ENCODE measurements at places on chromosomes 1 and 21.

DNA sequence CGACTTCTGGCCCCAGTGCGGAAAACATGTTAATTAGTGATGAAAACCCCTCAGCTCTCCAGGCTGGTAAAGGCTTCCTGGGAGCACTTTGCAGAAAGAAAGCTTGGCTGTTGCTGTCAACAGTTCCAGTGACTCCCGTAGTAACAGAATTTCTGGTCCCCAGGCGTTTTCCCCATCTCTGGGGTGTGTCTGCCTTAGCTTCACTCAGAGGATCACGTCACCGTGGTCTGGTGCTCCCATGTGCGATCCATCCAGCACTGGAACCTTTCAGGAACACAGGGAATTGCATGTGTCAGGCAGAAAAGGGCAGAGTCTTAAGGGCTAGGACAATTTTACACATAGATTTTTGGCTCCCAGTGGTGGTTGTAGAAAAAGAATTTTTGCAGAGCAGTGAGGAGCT lies 470.4 kb upstream of the USP24 start:
- no peak for DNase-seq

GRCh38 chr1:21704145-21704544 lies 35.0 kb upstream of the RAP1GAP start:
- no peak for DNase-seq

- peak; percentile 1 for DNase-seq
Measured at GRCh38 chr1:199010492-199010891, 371.7 kb downstream of the PTPRC start.

- DNase-seq = no peak
Measured at GRCh38 chr1:235898126-235898525, 31.4 kb upstream of the LYST start.

DNA sequence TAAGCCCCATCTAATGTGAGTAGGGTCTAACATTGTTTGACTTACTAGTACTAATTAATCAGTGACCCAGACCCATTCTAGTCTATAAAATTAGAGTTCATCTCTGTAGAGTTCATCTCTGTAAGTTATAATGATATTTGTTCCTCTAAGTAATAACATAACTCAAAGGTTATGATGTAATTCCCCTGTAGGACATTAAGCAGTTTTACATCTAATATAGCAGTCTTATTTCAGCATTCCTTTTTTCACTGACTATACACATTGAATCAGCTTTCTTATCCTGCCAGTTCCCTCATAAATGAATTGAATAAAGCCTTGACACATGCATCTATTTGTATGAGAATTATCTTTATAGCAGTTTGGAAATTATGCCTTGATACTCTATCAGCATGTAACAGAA lies 90.9 kb downstream of the SH3GLB1 start:
- DNase-seq = no peak

GRCh38 chr1:206030191-206030590 lies 6.5 kb upstream of the CTSE start:
- no peak for DNase-seq
